ENCODE measurements at places on chromosomes 7 and 10.

DNA sequence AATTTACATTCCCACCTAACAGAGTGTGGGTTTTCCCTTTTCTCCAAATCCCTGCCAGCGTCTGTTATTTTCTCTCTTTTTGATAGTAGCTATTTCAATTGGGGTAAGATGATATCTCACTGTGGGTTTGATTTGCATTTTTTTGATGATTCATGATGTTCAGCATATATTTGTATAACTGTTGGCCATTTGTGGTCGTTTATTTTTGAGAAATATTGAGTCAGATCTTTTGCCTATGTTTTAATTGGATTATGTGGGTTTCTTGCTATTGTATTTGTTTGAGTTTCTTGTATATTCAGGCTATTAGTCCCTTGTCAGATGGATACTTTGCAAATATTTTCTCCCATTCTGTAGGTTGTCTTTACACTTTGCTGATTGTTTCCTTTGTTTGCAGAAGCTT, 193.8 kb downstream of the ABCA13 start:
- no peak for DNase-seq

- no peak for DNase-seq
These were observed 50.6 kb downstream of the VPS41 start for GRCh38 chr7:38858259-38858884.

DNA sequence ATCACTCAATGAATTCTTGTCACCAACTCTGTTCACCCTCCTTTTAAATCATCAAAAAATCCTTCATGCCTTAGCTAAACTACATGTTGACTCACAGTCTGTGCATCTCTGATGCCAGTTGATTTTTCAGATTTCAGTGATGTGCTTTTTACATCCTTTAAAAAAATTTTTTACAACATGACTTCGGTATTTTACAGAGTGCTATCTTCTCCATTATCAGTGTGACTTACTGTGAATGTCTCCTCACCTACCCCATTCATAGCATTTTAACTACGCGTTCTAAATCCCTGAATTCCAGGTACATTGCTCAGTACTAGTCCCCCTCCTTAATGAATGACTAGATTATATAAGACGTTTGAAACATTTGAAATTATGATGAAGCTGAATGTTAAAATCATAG, 98.7 kb downstream of the DNAH11 start:
- DNase-seq = no peak

- DNase-seq = peak; percentile 16
These were observed 10.6 kb upstream of the LIPM start for GRCh38 chr10:88791924-88792323.

DNA sequence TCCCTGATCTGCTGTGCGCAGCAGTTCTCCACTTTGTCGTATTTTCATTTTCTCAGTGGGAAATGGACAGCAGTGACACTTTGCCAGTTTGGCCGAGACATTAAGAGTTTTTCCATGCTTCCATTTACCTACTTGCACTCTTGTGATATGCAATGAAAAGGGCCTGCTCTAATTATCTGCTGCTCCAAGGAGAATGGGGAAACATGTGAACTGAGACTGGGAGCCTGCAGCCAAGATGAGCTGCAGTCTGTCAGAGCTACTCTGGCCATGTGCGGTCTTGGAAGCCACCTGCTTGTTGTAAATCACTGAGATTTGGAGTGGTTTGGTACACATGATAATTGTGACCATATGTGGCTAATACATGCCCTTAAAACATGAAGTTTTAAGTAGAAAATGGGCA, 586.6 kb upstream of the POT1 start:
- no peak for DNase-seq

GRCh38 chr10:33290321-33291052, 44.0 kb downstream of the NRP1 start:
- DNase-seq = no peak

GRCh38 chr10:70970830-70971229, 82.5 kb upstream of the PCBD1 start:
- DNase-seq = no peak

DNA sequence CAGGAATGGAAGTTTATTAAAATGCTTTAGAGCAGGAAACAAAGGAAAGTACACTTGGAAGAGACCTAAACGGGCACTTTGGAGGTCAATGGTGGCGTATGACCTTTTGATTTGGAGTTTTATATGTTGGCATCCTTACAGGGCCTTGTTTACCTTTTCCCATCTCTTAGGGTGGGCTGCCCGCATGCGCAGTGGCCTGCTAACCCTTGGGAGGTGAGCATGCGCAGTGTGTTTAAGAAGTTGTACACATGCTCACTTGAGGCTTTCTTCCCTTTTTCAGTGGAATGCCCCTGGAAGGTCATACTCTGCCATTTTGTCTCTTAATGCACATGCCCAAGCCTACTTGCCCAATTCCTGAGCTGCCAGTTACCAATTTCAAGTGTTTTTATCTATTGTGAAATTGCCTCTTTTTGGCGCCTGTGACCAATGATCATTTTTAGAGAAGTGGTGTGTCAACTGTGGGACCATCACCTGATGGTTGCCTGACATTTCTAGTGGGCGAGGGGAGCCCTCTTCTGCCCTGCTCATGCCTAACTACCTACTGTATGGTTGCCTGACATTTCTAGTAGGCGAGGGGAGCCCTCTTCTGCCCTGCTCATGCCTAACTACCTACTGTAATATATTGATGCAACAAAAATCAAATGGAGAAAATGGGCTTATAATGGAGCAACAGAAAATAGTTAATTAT, 138.0 kb downstream of the PPP1R9A start:
- DNase-seq = no peak

- DNase-seq = no peak
These were observed 19.6 kb upstream of the CNTNAP2 start for GRCh38 chr7:146096994-146097393.

- DNase-seq = no peak
These were observed 51.5 kb downstream of the AFAP1L2 start for GRCh38 chr10:114352653-114353298.

DNA sequence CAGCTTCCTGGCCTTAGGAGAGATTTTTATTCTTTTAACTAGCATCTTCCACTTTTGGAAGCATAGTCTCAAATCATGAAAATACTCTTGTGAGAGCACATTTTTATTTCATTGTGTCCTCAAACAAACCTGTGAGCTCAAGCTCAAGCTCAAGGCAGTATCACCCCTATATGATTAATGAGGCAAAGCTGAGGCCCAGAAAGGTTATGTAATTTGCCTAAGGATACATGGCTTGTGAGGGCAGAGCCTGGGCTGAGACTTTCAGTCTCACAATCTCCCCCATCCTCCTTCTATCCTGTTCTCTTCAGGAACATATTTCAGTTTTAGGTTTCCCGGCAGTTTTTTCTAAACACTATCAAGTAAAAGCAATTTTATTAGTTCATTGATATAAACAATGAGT, 359.5 kb downstream of the PTEN start:
- no peak for DNase-seq

DNA sequence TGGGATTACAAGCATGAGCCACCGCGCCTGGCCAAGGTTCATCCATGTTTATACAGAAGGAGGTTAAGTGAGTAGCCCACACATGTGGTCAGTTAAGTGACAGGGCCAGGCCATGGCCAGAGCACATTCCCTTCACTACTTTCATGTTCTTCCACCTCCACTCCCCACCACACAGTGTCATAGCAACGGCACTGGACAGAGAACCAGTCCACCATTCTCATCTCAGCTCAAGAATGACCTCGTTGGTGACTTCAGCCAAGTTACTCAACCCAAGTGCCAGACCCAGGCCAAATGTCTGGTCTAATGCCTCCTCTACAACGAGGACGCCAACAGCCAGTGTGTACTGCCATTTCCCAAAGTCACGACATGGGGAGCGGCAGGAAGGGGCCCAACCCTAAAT, 62.4 kb downstream of the INHBA start:
- DNase-seq = no peak

DNA sequence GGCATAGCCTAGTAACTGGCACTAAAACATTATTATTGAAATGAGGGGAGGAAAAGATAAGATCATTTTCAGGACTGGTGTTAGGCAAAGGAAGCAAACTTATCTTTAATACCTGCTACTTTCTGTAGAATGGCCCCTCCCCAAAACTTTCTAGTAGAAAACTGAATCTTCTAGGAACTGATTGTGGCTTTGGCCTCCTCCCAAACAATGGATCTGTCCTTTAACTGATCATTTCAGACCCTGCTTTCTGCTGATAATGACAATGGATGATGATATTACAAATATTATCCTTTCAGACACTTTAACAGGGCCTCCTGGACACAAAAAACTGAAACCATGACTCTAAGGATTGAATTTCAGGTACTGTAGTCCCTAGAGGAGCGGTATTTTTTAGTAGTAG, 55.1 kb downstream of the EZH2 start:
- no peak for DNase-seq

- DNase-seq = no peak
These were observed 29.1 kb downstream of the GALNT11 start for GRCh38 chr7:152054367-152055230.

DNA sequence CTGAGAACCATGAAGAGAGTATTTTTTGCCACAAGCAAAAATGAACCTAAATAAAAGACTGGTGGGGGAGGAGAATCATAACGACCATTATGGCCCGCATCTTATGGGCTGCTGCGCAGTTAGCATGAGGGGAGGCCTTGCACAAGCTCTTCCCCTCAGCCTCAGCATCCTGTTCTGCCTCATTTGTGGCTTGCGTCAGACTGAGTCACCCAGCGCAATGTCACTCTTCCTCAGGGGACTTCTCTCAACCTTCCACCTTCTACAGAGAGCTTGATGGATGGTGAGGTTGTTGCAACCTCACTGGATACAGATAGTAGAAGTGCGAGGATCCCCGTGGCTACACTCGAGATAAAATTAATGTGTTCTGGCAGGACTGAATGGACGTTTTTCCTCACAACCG, 16.8 kb upstream of the GPR15LG start:
- DNase-seq = no peak

DNA sequence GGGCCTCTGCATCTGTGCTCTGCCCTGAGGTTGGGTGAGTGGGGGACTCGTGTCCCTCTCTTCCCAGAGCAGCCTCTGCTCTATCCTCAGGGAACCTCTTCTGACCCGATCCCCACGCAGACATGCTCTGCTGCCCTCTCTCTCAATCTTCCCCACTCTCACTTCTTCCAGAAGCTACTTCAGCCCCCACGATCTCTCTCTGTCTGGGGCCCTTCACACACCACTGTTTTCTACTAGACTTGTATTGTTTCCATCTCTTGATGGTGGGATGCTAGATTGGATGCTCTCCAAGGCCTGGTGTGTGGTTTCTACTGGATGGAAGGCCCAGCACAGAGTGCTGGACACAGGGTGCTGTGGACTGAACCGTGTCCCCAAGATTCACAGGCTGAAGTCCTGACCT, 10.0 kb downstream of the MGMT start:
- no peak for DNase-seq

DNA sequence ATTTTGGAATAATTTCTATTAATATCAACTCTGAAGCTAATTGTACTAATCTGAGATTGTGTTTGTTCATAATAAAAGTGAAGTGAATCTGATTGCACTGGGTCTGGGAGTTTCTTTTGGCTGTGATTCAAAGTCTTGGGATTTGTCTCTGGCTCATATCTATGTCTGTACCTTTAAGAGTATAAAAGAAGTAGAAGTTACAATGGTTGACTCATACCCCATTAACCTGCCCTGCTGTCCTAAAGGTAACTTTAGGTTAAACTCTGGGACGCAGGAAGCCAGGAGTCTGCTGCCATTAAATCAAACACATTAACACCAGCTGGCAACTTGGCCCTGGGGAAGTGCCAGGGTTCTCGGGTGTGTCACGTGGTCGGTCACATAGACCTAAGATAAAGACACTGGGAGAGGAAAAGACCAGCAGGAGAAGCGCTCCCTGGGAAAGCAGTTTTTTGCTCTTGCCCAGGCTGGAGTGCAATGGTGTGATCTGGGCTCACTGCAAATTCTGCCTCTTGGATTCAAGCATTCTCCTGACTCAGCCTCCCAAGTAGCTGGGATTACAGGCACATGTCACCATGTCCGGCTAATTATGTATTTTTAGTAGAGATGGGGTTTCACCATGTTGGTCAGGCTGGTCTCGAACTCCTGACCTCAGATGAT, 17.8 kb downstream of the SCD start:
- DNase-seq = no peak

- DNase-seq = peak; percentile 34
These were observed 297.3 kb upstream of the LYZL1 start for GRCh38 chr10:28991333-28992270.

DNA sequence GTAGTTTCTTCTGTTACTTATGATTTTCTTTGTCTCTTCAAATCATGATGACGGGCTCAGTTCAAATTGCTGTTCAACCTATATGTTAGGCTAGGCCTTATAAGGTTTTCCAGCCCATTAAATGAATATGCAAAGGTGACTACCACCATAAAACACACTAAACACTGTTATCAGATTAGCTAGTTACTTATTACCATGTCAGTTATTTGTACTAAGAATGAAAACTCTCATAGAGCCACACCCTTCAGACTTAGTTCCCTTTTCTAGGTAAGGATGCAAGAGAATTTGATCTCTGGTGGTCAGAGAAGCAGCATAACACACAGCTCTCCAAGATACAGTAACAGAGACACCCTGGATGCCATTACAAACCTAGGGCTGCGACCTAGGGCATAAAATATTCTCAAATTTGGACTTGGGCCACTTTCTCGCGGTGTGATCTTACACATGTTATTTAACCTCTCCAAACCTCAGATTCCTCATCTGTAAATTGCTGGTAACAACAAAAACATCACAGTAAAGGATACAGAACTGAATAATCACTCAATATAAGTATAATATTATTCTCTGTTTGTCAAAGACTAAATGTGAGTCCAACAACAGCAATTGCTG, 35.6 kb downstream of the ANKMY2 start:
- DNase-seq = no peak

DNA sequence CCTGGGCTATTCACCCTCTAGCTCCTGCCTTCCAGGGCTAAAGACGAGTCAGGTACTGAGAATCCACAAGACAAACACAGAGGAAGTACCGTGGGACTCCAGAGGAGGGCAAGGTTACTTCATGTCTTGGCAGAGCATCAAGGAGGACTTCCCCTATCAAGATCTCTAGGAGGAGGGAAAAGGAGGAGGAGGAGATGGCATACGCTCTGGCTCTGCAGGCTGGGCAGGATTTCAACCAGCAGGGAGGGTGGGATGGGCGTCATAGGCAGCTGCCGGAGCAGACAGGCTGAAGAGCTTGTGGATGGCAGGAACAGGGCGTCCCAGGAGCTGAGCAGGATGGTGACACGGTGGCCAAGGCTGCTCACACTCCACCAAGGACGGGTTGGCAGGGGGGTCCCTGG, 21.3 kb downstream of the MDH2 start:
- DNase-seq = no peak

DNA sequence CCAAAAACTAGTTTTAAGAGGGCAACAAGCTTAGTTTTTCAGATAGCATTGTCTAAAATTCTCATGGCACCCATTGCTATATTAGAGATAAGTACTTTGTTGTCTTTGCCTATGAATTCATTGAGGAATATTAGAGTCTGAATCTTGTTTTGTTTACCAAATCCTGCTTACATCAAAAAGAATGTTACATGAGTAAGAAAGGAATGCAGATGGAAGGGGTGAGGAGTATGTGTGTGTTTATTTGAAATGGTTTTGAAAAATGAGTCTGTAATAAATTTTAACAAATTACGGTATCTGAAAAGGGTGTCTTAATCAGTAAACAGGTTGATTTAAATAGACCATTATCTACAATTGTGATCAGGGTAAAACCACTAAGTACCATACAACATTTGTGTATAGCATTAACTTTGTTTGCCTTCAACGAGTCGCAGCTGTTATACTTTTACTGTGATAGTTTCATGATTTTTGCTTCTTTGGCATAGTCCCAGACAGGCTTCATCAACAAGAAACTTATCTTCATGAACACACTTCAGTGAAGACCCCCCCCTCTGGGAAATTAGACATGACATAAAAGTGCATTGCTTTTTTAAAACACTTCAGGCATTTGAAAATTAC, 1183.9 kb upstream of the C7orf33 start:
- DNase-seq = no peak
